ENCODE measurements at places on chromosomes 7 and 10. TPM values are rescaled to one million over a fixed set of nuclear protein-coding genes. Genes with fewer than 3 reads are reported as not detected.

TYW1B gene
- total RNA-seq, result 3.8 TPM

PROSER2 gene
- total RNA-seq, result 0.24 TPM

GSDME gene
- 4.7 TPM for total RNA-seq

AGAP6 gene
- 11.8 TPM for total RNA-seq

PARD3 gene
- 1.2 TPM for total RNA-seq

PNLIP gene
- total RNA-seq, result not detected

NCF1 gene
- total RNA-seq, result 0.73 TPM

FAM241B gene
- 10.9 TPM for total RNA-seq

DNA sequence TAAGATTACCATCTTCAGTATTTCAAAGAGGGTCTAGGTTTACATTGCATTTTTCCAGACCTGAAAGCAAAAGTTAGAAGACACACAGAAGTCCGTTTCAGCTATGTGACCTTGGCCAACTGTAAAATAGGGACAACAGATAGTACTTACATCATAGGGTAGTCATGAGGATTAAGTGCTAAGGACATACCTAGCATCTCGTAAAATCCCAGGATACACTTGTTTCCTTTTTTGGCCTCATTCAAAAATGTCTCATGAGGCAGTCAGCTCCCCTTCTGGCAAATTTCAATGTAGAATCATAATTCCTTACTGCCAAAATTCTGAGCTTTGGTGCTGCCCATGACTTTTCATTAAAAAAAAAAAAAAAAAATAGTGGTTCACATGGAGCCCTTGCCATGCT is 6.4 kb upstream of the DUSP5 start:
- DNase-seq, result no peak

DNA sequence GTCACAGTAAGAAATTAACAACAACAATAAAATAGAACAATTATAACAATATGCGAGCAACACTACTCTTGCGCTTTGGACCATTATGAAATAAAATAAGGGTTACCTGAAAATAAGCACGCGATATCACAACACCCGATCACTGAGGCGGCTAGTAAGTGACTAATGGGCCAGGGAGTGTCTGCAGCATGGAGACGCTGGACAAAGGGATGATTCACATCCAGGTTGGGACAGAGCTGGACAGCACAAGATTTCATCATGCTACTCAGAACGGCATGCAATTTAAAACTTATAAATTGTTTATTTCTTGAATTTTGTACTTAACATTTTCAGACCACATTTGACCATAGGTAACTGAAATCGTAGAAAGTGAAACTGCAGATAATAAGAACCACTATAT is 15.6 kb downstream of the HIBADH start:
- no peak for DNase-seq

GRCh38 chr7:51034521-51035264 is 252.0 kb upstream of the GRB10 start:
- DNase-seq, result no peak

GRCh38 chr7:51080622-51081269 is 235.9 kb downstream of the COBL start:
- no peak for DNase-seq

GRCh38 chr10:1085258-1085657 is 29.1 kb downstream of the WDR37 start:
- DNase-seq, result no peak

GRCh38 chr10:50432211-50433009 is 181.1 kb upstream of the ASAH2 start:
- no peak for DNase-seq

DNA sequence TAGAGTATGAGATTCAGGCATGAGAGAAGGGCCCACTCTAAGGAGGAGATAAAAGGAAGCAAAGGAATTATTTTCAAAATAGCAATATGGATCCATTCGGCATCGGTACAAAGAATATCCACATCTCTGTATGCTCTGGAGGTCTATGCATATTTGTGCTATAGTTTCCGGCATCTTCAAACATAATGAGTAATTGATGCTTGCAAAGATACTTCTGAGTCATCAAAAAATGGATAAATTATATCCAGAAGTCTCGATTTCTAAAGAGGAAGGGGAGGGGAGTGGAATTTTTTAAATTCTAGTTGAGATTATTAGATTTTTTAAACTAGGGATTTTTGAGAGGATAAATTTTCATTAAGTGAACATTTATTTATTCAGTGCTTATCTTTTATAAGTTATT is 72.9 kb upstream of the KIAA1217 start:
- no peak for DNase-seq

- no peak for DNase-seq
Measured at GRCh38 chr7:105906695-105907094, 30.3 kb upstream of the ATXN7L1 start.

DNA sequence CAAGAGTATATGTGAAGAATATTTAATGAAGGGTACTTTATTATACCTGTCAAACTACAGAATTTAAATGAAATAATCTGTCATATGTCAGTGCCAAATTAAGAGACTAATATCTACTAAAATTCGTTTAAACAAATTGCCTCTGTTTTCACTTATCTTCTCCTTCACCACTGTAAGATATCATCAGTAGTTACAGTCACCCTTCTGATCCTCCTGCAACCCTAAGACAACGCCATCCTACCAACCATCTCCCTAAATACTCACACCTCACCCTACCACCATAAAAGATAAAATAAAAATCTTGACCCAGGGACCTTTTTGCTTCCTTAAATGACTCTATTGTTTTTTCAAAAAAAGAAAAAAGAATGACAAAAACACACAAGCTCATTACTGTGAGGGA is 20.8 kb downstream of the EZH2 start:
- no peak for DNase-seq

- no peak for DNase-seq
Measured at GRCh38 chr10:71246591-71247413, 34.4 kb downstream of the UNC5B start.

DNA sequence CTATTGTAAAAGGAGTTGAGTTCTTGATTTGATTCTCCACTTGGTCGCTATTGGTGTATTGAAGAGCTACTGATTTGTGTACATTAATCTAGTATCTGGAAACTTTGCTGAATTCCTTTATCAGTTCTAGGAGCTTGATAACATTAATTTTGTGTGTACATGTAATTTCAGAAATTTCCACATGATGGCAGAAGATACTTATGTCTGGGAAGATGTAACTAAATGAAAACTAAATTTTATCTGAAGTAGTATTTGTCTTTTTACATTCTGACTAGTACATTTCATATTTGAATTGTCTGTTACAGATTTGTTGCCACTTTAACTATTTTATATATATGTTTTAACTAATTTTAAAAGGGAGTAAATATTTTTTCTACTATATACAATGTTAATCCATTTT is 27.6 kb downstream of the SDHAF3 start:
- DNase-seq, result no peak

DNA sequence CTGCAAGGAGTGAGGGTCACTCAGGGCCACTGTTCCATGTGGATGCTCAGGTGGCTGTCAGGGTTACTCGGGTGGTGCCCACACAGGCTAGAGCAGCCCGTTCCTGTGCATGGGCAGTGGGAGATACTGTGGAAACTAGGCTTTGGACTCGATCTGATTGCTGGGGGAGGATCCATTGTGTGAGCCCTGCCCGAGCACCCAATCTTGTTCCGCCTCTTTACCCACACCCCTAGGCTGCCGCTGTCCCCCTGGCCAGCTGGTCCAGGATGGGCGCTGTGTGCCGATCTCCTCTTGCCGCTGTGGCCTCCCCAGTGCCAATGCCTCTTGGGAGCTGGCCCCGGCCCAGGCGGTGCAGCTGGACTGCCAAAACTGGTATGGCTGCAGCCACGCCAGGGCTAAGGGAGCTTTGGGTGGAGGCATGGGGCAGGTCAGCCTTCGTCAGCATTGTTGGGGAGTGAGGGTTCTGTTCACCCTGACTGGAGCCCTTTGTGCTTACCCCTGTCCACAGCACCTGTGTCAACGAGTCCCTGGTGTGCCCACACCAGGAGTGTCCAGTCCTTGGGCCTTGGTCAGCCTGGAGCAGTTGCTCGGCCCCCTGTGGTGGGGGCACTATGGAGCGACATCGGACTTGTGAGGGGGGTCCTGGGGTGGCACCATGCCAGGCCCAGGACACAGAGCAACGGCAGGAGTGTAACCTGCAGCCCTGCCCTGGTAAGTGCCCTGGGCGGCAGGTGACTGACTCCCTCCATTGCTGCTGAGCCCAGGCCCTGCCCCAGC is 12.4 kb upstream of the ZNF862 start:
- no peak for DNase-seq

DNA sequence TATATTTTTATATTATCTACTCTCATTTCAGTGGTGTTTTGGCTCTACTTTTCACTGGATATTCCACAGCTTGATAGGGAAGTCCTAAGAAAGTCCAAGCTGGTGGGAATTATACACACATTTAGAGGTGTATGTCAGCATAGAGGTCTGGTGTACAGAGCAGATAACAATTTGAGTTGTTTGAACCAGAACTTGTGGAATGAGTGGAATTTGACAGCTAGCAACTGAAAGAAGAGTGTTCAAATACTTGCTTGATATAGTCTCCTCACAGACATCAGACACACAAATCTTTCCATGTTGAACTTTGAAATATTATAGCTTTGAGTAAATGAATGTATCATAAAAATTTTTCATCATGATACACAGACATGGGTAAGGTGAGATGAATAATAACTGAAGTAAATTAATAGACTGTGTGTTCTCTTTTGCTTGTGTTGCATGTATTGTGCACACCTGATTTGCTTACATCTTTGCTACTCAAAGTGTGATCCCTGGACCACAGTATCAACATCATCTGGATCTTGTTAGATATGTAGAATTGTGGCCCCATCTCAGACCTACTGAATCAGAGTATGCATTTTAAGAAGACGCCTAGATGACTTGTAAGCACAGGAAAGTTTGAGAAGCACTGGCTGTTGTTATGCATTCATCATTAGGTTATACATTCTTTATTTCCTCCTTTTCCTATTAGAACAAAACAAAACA is 91.5 kb downstream of the ABCA13 start:
- DNase-seq, result no peak

- DNase-seq, result no peak
Measured at GRCh38 chr10:27701938-27702537, 43.6 kb downstream of the MKX start.

GRCh38 chr7:16535500-16535899 is 8.9 kb downstream of the LRRC72 start:
- DNase-seq, result no peak

GRCh38 chr10:69501657-69502056 is 50.4 kb downstream of the TSPAN15 start:
- no peak for DNase-seq

DNA sequence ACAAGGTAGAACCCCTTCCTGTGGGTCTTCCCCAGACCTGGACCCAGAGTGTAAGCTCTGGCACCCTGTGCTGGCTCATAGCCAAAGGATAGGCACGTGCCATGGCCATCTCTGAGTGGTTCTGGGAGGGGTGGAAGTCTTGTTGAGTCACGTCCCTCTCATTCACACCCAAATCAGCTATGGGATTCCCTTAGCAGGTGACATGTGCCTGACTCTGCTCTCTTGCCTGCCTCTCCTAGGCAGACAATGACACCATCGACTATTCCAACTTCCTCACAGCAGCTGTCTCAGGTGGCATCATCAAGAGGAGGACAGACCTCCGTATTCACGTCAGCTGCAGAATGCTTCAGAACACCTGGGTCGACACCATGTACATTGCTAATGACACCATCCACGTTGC is 59.8 kb downstream of the C10orf120 start:
- DNase-seq, result no peak

All from activated CD4-positive, alpha-beta memory T cell treated with anti-CD3 and anti-CD28 coated beads for 36 hours (primary cell).